Activated T-helper 1 cell treated with anti-CD3 and anti-CD28 coated beads, Interleukin-2, amount 50 U/mL, for 16 hours (primary cell): ENCODE measurements at places on chromosomes 13 and 19.

DNA sequence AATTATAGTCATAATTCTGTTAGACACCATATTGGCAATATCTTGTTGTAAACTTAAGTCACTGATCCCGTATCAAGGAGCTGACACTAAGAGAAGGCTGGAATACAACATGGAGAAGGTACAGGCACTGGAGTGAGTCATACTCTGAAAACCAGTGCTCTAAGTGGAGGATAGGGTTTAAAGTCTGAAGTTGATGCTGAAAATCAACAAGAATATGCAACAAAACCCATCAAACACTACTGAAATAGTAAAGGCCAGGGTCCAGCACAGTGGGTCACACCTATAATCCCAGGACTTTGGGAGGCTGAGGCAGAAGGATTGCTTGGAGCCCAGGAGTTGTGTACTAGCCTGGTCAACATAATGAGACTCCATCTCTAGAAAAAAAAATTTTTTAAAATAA lies 73.2 kb upstream of the KLF5 start:
- DNase-seq: no peak

- DNase-seq: no peak
These were observed 9.3 kb downstream of the POLR2E start for GRCh38 chr19:1085676-1086442.

DNA sequence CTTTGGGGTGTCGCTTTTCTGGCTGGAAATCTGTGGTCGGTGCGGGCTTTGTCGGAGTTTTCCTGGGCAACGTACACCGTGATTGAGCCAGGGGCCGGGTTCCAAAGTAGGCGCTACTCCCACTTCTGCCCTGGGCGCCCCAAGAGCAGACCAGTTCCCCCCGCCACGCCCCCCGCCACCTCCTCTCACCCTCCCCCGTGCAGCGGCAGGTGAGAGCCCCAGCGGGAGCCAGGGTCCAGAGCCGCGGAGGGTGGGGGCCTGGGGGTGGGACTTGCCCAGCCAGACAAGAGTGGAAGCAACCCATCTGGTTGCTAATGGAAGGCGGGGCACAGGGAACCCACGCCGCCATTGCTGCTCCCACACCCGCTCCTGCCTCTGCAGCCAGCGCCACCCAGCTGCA lies 2195.9 kb downstream of the PCDH9 start:
- DNase-seq: no peak

DNA sequence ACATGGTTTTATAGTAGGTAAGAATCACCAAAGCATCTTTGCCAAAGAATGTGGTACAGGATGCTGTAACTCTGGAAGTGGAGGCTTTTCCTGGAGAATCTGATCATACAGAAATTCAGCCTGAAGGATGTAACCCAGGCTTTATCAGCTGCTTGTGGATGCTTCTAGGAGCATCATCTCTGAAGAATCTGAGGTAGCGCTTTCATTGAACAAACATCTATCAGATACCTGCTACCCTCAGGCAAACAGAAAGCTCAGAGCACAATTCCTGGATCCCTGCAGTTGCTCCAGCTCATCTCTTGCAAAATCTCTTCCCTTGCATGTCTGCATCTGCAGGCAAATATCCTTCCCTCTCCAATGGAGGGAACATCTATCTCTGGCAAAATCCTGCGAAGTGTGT lies 9.3 kb downstream of the FAM124A start:
- DNase-seq: no peak

DNA sequence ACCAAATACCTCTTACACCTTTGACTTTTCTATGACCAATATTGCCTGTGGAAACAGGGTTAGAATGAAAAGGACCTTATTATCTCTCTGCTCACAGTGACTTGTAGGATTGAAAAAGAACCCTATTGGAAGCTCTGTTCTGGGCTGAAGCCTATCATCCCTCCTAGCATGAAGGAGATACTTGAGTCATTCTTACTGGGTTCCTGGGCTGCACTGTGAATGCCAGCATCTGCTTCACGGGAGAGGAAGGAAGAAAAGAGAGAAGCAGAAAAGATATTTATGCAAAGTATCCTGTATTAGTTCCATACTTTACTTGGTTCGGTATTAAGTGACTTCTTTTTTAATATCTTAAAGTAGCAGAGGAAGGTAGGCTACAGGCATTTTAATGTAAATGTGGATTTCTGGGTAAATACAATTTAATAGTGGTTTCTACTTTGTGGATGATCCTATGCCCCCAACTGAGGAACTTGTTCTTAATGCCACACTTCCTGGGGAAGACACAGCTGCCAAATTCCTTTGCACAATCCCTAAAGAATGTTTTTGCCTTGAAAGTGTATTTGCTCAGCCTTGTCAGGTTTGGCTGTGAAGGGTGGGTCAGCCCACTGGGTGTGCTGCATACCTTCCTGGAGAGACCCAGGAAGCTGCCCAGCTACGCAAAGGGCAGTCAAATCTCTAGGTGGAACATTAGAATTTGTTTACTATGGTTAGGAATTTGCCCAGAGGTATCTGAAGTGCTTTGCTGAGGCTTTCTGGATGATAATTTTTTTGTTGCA lies 13.7 kb upstream of the SCEL start:
- DNase-seq: no peak

DNA sequence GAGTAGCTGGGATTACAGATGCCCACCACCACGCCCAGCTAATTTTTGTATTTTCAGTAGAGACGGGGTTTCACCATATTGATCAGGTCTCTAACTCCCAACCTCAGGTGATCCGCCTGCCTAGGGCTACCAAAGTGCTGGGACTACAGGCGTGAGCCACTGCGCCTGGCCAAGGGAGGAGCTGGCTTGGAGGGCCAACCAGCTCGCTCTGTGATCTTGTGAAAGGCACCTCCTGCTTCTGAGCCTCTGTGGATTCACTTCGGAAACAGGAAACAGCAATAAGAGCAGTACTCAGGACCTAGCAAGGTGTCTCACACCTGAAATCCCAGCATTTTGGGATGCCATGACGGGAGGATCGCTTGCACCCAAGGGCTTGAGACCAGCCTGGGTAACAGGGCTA lies 2.0 kb upstream of the ELL start:
- no peak for DNase-seq

DNA sequence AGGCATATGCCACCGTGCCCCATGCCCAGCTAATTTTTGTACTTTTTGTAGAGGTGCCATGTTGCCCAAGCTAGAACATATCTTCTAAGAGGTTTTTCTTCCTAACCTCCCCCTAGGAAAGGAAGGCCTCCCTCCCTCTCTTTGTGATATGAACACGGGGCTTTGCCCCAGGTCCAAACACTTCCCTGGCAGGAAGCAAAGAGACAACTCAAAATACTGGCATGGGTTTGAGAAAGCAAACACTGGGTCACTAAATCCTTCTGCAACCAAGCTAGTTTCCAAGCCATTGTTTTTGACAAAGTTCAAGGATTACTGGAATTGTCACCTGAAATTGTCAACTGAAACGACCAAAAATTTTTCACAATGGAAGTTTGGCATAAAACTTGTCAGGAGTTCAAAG lies 8.8 kb downstream of the CC2D1A start:
- no peak for DNase-seq

GRCh38 chr13:26222520-26223046 lies 469 bp upstream of the RNF6 start:
- no peak for DNase-seq

GRCh38 chr13:46751811-46752635 lies 44.9 kb downstream of the ESD start:
- no peak for DNase-seq

- no peak for DNase-seq
These were observed 16.9 kb upstream of the F2RL3 start for GRCh38 chr19:16871871-16872270.
